ENCODE measurements at places on chromosomes 5 and 9.

DNA sequence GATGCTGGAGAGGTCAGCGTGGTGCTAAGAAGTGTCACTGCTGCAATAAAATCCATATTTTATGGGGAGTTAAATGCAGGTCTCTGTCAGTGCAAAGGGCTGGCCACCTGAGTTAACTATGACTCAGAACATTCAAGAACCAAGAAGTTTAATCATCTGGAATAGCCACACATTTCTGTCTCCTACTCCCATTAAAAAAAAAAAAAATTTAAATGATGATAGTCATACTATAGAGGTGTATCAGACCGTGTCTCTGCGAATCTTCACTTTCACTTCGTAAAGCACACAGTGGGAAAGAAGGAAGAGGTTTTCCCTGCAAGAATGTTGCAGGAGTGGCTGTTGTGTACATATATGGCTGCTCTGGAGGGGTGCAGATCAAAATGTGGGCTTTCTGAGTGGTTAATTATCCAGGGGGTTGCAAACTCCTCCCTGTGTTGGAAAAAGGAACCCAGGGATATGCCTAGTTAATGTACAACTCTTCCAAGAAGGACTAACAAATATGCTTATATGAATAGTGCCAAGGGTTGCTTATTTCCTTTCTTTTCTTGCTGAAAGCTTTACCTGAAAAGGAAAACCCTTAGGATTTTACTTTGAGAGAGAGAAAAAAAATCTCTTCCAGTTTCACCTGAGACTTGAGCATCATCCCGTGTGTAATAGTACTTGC, 1.5 kb downstream of the CDH6 start:
- no peak for DNase-seq

DNA sequence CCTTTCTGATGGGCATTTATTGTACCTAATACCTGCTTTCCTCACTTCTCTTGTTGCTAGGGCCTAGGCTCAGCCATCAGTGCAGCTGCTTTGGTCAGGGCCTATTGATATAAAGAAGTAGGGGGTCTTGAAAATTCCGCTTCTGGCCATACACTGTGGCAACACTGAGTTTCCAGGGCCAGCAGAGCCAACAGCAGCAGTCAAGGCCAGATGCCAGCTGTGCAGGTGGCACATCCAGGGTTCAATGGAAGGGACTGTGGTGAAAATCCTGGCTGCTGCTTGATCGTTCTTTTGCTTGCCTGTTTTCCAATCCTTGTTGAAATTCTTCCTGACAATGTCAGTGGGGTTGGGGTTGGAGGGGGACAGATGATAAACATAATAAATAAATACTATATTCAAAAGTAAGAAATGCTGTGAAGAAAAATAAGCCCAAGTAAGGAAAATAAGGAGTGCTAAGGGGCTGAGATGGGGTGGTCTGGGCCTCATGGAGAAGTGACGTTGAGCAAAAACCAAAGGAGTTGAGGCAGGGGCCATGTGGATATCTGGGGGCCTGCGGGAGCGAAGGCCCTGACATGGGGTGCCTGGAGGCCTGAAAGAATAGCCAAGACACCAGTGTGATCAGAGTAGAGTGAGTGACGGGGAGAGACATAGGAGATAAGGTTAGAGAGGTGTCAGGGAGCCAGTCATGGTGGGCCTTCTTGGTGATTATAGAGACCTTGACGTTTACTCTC, 91.0 kb upstream of the ALDH1B1 start:
- DNase-seq: no peak

GRCh38 chr9:106632621-106633020, 230.3 kb upstream of the ZNF462 start:
- no peak for DNase-seq

- no peak for DNase-seq
These were observed 117.4 kb downstream of the WNK2 start for GRCh38 chr9:93301291-93301811.

DNA sequence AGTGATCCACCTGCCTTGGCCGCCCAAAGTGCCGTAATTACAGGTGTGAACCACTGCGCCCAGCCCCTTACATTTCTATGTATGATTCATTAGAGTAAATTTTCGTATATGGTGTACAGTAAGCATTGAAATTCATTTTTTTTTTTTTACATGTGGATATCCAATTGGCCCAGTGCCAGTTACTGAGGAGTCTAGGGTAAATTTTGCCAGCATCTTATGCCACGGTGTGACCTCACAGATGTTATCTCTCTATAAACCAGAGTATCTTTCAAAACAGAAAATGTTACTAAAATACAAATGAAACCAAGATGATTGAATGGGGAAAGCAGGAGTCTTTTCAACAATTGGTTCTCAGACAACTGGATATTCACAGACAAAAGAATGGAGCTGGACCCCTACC, 64.7 kb downstream of the IPPK start:
- no peak for DNase-seq

GRCh38 chr5:136132087-136132486, 558 bp upstream of the SMAD5 start:
- DNase-seq: no peak

- DNase-seq: peak; percentile 73
These were observed 125.4 kb upstream of the ADAMTS16 start for GRCh38 chr5:5014586-5015235.

- DNase-seq: no peak
These were observed 21.4 kb downstream of the GOLGA2 start for GRCh38 chr9:128254362-128254761.

GRCh38 chr5:146781157-146781556, 97.4 kb downstream of the PPP2R2B start:
- no peak for DNase-seq

DNA sequence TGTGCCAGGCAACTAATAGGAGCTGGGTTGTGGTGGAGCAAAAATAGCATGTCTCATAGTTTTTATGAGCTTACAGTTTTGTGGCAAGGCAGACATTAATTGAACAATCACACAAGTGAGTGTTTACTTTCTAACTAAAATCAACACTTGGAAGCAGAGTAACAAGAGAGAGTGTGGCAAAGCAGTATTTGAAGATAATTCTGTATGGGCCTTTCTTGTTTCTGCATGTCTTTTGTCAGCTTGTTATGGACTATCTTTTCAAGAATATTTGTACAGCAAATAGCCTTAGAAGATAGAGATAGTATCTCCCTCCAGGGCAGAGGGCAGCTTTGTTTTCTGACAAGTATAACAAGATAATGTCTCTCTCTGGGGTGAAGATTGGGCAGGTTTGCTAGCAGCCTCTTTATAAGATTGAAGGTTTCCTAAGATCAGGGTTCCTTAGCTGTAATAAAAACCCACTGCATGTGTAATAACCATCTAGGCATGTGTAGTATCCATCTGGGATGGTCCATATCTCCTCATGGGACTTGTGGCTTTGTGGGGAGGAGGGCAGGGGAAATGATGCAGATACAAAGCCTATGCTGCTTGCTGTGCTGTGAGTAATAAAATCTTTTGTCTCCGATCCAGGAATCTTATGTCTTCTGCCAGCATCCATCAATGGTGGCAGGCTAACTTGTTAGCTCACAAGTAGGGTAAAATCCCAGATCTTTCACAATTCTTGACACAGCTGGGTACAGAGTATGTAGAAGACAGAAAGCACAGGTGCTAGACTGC, 479.9 kb downstream of the KDM4C start:
- no peak for DNase-seq

DNA sequence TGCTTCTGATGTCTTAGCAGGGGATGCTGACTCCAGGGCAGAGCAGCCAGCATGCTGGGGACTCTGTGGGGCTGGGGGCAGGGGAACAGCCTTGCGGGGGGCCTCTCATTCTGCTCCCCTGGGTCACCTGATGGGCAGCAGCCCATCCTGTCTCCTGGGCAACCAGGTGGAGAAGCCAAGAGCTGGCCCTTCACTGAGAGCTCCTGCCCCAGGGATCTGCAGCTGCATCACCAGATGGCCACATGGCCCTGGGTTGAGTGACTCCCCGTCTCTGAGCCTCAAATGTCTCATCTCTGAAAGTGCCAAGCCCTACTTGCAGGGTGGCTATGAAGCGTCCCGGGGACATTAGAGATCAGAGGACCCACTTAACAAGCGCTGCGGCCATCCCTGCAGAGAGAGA, 49.1 kb downstream of the LRSAM1 start:
- no peak for DNase-seq

DNA sequence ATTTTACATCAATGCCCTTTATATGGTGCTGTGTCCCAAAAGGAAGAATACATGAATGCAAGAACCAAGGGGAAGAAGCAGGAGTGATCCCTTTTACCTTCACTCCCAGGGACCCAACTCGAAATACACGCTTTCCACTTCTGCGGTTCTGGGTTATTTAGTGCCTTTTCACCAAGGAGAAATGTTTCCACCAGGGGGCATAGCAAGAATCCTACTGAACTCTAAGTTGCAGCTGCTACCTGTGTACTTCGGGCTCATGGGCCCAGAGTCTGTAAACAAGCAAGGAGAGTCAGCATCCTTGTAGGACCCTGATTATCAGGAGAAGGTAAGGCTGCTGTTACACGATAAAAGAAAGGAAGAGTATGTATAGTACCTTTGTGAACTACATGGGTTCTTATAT, 45.7 kb downstream of the DPYSL3 start:
- peak; percentile 29 for DNase-seq

DNA sequence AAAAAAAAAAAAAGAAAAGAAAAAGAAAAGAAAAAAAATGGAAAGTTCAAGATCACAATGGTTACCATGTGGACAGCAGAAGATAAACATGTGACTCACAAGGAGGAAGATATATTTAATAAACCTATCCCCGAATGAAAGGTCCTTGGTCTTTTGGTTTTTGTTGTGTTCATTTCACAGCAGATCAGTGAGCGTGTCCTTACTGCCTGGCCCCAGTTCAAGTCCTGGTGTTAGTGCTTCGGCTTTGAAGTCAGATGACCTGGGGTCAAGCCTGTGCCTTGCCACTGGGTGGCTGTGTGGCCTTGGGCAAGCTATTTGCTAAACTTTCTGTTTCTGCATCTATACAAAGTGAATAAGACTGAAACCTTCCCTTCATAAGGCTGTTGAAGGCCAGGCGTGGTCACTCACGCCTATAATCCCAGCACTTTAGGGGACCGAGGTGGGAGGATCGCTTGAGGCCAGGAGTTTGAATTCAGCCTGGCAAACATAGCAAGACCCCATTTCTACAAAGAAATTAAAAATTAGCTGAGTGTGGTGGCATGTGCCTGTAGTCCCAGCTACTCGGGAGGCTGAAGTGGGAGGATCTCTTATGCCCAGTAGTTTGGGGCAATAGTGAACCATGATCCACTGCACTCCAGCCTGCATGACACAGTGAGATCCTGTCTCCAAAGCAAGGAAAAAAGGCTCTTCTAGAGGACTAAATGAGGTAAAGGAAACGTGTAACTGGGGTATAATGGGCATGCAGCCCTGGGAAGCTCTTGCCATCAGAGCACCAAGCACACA, 94.5 kb upstream of the SPATA31D4 start:
- DNase-seq: peak; percentile 19

DNA sequence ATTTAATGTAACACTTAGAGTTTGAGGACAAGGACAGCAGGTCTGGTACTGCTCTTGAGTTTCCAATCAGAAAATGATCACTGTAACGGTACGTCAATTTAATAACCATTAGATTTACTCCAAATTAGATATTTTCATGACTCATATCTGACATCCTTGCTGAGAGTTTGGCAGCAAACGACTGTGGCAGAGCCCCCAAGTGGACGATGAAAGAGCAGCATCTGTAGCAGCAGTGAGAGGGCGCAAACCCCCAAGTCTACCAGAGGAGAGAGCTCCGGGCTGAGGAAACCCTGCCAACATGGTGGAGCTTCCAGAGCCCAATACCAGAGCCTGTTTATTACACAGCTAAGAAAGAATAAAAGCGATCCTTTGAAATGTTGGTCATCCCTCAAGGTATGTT, 73.2 kb upstream of the EPB41L4A start:
- DNase-seq: peak; percentile 75
